ENCODE measurements at places on chromosomes 3 and 15.

GRCh38 chr3:89113893-89114840, 6.7 kb downstream of the EPHA3 start:
- DNase-seq, result no peak

DNA sequence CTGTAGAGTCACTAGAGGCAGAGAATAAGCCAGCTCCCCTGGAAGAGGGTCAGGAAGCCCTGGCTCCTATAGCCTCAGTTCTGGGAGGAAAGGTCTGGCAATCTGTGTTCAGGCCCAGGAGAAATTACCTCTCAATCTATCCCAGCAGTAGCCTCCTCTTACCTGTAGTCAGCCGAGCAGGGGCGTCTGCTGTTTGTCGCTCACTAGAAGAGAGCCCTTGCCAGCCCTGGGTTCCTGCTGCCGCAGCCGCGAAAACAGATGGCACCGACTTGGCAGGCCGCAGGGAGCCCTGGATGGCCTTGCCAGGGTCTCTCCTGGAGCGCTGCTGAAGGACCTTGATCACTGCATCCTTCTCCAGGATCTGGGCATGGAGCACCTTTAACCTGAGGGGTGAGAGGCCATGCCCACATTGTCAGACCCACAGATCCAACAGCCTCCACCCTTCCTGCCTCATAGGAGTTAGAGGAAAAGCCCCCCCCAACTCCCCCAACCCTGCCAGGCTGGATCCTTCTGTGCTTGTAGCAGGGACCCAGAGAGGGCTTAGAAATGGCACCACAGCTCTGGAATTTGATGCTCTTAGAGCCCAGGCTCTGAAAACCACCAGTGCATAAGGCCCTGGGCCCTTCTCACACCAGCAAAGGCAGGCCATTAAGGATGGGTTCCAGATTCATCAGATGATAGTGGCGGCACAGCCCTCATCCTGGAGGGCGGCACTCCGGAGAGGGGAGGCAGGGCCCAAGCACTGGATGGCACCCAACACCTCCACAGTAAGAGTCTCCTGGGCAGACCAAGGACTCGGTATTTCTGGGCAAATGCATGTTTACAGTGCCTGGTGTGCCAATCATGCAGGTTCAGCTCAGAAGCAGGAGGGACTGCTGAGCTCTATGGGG, 14.9 kb downstream of the AMOTL2 start:
- DNase-seq, result no peak

GRCh38 chr15:89628806-89629715, 26.2 kb downstream of the KIF7 start:
- no peak for DNase-seq

DNA sequence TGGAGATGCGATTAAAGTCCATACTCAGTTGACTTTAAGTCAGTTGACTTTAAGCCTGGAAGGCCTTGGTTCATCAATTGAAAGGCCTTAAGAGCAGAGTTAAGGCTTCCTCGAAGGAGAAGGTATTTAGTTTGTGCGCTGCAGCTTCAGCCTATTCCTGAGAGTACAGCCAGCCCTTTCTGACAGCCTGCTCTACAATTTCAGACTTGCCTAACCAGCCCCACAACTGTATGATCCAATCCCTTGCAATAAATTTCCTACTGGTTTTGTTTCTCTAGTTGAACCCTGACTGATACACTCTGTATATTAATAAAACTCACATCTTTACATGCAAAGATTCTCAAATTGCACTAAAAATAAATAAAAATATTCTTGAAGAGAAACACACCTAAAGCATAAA, 66.1 kb upstream of the RORA start:
- no peak for DNase-seq

DNA sequence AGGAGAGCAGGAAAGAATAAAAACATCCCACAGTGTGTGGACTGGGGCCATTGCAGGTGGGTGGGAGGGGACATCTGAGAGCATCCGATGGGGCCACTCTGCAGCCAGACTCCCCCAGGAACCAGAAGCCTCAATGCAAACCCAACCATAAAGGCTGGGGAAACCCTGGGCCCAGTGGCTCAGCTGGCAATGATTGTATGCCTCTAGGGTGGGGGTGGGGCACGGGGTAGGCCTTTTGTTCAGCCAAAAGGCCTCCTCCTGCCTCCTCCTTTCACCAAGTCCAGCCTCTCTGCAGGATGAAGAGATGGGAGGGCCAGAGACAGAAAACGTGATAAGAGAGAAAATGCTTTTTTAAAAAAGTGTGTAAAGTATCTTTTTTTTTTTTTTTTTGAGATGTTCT, 45.5 kb upstream of the HERC1 start:
- DNase-seq, result no peak

GRCh38 chr3:116444819-116445310, 422 bp downstream of the LSAMP start:
- no peak for DNase-seq

- no peak for DNase-seq
Observed at GRCh38 chr3:32372213-32372490, 19.5 kb upstream of the CMTM7 start.

DNA sequence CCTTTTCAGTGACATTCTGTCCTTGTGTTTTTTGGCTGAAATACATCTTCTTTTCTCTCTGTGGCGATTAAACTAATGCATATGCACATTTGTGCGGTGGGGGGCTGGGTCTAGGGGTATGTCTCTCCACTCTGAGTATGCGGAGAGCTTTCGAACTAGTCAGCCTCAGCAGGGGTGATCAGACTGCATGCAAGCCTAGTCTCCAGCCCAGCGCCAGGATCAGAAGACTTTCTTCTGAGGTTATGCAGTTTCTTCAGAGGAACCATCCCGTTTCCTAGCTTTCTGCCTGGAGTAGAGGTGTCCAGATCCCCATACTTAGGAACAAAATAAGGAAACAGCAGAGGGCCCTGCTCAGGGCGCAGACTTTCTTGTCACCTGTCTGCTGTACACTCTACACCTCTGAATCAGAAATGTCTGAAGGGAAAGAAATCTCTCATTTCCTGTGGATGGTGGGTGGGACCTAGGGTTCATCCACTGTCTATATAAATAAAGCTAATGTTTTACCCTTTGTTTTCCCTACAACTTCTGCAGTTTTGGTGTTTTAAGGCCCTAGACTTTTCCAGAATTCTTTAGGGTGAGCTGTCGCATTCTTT, 230.4 kb downstream of the ABHD5 start:
- no peak for DNase-seq

DNA sequence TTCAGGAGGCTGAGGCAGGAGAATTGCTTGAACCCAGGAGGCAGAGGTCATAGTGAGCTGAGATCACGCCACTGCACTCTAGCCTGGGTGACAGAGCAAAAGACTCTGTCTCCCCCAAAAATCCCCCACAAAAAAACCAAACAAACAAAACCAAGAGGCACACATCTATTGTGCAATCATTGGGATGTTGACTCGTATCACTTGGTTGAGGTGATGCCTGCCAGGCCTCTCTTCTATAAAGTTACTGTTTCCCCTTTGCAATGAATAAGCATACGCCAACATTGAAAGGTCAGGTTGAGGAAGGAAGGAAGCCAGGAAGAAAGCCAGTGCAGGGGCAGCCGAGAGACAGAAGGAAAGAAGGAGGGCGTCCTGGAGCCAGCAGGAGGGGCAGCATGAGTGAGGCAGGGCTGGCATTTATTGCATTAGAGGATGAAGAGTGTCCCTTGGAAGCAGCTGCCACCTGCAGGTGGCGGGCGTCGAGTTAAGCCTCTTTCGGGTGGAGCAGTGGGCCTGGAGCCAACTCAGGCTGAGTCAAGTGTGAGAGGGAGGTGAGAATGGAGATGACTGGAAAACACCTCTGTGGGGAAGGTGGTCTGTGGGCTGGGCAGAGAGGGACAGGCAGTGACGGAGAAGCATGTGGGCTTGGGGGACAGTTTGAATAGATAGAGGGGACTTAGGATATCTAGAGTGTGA, 8.3 kb upstream of the CSPG4 start:
- no peak for DNase-seq

DNA sequence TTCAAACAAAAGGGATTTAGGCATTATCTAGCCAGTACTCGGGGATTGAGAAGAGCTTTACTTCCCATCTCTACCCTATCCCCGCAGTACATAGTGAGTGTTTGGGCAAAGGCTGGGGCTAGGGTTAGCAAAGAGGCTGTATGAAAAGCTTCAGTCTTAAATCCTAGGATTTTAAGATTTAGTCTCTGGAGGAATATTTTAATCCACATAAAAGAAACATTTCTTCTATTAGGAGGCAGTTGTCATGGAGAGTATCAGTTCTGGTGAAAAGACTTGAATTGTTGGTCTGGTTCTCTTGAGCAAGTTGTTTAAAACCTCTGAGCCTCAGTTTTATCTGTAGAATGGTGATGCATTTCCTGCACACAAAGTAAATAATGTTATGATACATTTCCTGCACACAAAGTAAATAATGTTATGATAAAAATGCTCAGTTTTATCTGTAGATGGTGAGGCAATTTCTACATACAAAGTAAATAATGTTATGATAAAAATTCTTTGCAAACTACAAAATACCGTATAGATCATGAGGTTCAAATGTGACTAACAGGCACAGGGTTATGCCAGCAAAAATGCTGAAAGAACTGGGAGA, 53.9 kb upstream of the ZBED2 start:
- DNase-seq, result no peak

DNA sequence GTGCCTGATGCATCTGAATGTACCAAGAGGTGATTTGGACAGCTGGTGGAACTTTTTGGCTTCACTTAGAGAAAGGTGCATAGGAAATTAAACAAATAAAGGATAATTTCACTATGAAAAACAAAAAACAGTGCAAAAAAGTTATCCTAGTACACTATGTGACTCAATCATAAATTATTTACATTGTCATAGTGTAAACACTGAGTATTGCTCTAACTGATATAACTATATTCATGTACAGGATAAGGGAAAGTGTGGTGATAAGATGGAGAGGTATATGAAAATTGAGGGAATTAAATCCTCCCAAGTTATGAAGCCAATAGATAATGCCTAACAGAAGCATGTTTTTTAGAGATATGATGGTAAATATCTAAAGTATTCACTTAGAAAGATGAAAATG, 50.2 kb upstream of the CPNE4 start:
- DNase-seq, result no peak

DNA sequence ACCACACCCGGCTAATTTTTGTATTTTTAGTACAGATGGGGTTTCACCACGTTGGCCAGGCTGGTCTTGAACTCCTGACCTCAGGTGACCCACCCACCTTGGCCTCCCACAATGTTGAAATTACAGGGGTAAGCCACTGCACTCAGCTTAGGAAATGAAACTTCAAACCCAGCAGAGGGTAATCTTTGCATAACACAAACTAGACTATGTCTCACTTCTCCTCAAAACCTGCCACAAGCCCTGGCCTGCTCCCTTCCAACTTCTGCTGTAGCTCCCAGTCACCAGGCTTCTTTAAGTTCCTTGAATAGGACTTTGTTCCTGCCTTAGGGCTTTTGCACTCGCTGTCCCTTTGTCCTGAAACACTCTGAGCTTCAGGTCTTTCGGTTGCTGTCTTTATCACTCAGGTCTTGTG, 39.2 kb upstream of the SEMA4B start:
- DNase-seq, result no peak

DNA sequence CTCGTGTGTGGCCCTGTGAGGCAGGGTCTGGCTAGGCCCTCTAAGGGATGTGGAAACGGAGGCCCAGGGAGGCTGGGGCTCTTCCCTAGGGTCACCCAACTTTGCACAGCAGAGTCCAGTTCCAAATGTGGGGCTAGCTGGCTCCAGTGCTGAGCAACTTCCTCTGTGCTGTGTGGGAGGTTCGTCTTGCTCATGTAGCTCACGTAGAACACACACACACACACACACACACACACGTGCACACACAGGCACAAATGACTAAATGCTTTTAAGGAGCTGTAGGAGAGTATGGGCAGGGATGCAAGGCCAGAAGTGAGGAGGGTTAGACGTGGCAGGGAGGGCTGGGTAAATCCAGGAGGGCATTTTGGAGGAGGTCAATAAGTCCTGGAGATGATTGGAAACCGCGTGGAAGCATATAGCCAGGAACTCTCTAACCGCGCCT, 213.8 kb downstream of the RPLP1 start:
- DNase-seq, result no peak

Data from activated T-helper 1 cell treated with anti-CD3 and anti-CD28 coated beads, Interleukin-12 subunit alpha, Interleukin-12 subunit beta, Interleukin-2, Interleukin-4 antibody, amounts not matched to agents 30 ng/mL and 10 ng/mL and 1 ng/mL, durations not matched to agents 14 hours and 24 hours and 36 hours (primary cell).